Brain (organoid and tissue), 16 donors: ENCODE measurements at places on chromosomes 6 and 20. TPM values are rescaled to one million over a fixed set of nuclear protein-coding genes. Genes with fewer than 3 reads are reported as not detected.

The RBM24 gene
- polyA plus RNA-seq, result 16.6 TPM

The PRICKLE4 gene
- not detected for polyA plus RNA-seq

The NRSN1 gene
- polyA plus RNA-seq, result 123 TPM

The FAM83B gene
- polyA plus RNA-seq, result not detected

The IYD gene
- polyA plus RNA-seq, result not detected

The EPPIN gene
- not detected for polyA plus RNA-seq

The RAMACL gene
- polyA plus RNA-seq, result not detected

The MED20 gene
- 36.1 TPM for polyA plus RNA-seq

The SLC17A3 gene
- polyA plus RNA-seq, result not detected

The RAET1E gene
- 0.17 TPM for polyA plus RNA-seq

The GPR6 gene
- polyA plus RNA-seq, result 15.7 TPM

The IL17F gene
- not detected for polyA plus RNA-seq

The SPEF1 gene
- polyA plus RNA-seq, result 1.0 TPM

The PTK6 gene
- 0.93 TPM for polyA plus RNA-seq

The SLC22A7 gene
- not detected for polyA plus RNA-seq

The PABPC1L gene
- polyA plus RNA-seq, result 3.5 TPM
